ENCODE measurements at places on chromosomes 13 and 19.

GRCh38 chr13:44079413-44080205, 199.9 kb downstream of the LACC1 start:
- DNase-seq, result no peak

- no peak for DNase-seq
Observed at GRCh38 chr13:80523134-80523533, 182.2 kb upstream of the SPRY2 start.

GRCh38 chr19:10105509-10106099, 558 bp upstream of the PPAN start:
- DNase-seq, result no peak

DNA sequence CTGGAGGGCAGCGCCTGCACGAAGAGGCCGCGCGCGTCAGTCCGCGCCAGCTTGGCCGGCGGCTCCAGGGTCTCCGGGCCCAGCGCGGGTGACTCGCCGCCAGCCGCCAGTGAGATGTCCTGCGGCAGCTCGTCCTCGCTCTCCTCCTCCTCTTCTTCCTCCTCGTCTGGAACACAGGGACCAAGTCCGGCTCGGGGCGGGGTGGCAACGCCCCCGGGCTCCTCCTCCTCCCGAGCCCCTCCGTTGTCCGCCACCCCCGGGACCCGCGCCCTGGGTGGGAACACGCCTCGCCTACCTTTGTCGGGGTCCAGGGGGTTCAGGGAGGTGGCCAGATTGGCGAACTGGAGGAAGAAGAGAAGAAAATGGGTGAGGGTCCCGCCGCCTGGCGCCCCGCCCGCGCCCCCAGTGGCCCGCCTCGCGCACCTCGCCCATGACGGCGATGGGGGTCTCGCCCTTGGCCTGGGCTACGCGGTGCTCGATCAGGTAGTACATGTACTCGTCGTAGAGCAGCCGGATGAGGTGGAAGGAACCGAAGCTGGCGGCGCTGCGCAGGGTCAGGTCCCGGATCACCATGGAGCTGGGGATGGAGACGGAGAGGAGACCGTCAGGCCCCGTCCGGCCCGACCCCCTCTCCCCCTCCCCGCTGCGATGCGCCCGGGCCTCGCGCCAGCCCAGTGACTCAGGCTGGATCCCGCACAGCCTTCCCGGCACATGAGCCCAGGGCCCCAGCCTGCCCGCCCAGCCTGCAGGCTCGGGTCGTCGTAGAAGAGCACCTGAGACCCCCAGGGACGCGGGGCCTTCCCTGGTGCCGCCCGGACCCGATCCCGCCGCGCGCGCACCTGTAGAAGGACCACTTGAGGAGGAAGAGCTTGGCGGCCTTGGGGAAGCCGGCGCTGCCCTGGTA, 10.6 kb downstream of the DCAF15 start:
- no peak for DNase-seq
